ENCODE measurements at places on chromosomes 1 and 21.

GRCh38 chr1:143735764-143736461 lies 235.9 kb downstream of the FAM72C start:
- no peak for DNase-seq

DNA sequence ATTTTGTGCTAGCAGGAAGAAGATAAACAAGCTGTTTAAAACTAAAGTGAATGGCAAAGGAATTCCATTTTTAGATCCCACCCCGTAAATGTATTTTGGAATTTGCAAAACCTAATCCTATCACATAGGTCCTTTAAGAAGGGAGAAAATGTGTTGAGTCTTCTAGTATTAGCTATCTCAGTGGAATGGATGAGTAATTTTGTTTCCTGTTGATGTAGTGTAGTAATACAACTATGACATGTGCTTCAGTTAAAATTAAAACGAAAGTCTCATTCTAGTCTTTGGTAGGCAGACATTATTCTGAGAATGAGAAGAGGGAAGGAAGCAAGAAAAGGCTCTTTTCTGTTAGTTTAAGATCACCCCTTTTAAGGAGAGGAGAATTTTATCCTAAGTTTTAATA lies 265.9 kb upstream of the C1orf105 start:
- DNase-seq: no peak

DNA sequence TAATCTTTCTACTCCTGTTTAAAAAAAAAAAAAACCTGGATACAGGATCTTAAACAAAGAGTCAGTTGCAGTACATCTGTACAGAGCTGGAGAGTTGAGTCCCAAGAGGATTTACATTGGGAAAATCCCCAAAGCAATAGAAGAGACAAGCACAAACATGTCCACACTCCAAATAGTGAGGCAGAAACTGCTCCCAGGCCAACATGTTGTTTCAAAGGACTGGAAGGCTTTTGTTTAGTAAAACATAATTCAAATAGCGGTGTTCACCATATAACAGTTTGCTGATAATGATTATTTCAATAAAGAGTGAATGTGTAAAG lies 425.4 kb downstream of the ADGRL2 start:
- DNase-seq: no peak

DNA sequence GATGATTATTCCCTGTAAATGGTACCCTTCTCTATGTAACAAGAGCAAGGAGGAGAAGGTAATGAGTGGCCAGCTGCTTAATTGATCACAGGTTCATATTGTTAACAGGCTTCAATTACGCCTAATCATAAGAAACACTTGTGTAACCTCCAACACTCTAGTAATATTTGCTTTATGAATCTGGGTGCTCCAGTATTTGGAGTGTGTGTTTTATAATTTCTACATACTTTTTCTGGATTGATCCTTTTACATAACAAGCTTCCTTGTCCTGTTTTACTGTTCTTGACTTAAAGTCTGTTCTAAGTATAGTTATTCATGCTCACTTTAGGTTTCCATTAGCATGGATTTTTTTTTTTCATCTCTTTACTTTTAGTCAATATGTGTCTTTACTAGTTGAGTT lies 984.2 kb downstream of the AMY1C start:
- DNase-seq: no peak

DNA sequence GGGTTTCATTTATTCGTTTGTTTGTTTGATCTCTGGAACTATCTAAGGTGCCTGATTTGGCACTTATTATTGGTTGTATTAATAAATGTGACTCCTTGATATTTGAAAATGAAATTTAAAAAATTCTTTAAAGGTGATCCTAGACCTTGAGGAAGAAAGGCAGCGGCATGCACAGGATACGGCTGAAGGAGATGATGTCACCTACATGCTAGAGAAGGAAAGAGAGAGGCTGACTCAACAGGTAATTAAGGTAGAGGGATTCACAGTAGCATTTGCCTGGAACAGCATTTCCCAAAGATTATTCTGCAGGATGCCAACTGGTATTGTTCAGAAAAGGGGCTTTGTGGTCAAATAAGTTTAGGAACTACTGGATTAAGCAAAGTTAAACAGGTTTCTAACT lies 54.4 kb upstream of the WNT2B start:
- no peak for DNase-seq

GRCh38 chr1:9240914-9241820 lies 6.6 kb downstream of the H6PD start:
- DNase-seq: no peak

DNA sequence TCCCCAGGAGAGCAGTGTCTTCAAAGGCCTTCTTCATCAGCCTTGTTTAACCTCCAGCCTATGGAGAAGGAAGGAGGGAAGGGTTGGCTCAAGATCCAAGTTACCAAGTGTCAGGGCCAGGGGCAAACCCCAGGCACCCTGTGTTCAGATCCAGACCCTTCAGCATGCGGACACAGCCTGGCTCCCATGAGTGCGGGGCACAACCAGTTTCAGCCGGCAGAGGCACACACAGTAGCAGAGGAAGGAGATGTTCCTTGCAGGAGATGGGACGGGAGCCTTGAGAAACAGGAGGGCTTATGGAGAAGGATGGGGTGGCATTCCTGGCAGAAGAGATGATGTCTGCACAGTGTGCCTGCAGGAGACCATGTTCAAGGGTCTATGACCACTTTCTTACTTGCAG lies 161.7 kb upstream of the EDN2 start:
- no peak for DNase-seq

GRCh38 chr1:43651902-43652301 lies 2.0 kb downstream of the KDM4A start:
- DNase-seq: no peak

DNA sequence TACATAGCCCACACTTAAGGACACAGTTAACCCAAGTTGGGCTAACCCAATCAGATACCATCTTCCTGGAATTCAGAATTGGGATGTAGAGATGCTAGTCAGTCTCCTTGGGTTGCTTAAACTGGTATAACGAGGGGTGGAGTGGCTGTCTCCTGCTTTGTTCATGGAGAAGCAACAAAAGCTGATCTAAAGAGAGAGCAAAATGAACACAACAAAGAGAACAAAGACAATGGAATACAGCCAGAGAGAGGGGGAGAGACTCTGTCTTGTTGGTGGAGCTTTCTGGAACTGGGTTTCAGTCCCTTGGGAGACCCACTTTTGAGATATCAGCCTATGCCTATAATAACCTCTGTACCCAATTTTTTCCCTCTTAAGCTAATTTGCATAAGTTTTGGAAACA lies 138.1 kb downstream of the ATG4C start:
- DNase-seq: no peak

GRCh38 chr21:39924577-39925308 lies 57.5 kb downstream of the PCP4 start:
- no peak for DNase-seq

DNA sequence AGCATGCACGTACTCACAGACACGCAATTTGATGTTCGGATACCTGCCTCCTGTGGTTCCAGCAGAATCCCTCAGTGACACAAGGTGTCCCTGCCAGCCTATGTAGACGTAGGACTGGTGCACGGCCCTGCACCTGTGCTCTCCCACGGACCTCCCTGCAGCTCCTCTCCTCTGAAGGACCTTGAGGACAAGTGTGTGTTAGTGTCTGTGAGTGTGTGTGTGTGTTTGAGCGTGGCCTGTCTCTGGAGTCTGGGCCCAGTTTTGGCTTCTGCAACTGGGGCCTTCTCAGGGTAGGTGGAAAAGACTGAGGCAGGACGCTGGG lies 22.5 kb upstream of the DMBX1 start:
- no peak for DNase-seq

- no peak for DNase-seq
Measured at GRCh38 chr1:109523706-109524105, 14.2 kb upstream of the AMIGO1 start.

DNA sequence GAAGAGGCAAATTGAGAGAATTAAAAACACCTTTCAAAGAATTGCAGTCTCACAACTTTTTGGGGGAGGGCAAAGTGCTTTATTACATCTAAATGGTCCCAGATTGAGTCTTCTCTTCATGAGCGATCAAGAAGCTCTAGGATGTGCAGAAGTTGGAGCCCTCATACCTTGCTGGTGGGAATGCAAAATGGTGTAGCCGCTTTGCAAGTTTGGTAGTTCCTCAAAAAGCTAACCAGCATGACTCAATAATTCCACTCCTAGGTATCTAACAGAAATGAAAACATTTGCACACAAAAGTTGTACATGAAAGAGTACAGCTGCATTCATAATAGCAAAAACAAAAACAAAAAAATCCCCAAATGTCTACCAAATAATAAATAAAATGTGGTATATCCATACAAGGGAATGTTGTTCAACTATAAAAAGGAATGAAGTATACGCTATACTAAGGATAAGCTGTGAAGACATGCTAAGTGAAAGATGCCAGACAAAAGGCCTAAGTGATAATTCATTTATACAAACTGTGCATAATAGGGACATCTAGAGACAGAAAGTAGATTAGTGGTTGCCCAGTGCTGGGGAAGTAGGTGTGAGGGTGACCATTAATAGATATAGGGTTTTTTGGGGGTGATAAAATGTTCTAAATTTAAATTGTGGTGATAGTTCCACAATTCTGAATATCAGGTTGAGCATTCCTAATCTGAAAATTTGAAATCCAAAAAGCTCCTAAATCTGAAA lies 55.2 kb downstream of the SELENOF start:
- DNase-seq: no peak

- DNase-seq: no peak
Measured at GRCh38 chr1:68379085-68379478, 70.7 kb downstream of the RPE65 start.

DNA sequence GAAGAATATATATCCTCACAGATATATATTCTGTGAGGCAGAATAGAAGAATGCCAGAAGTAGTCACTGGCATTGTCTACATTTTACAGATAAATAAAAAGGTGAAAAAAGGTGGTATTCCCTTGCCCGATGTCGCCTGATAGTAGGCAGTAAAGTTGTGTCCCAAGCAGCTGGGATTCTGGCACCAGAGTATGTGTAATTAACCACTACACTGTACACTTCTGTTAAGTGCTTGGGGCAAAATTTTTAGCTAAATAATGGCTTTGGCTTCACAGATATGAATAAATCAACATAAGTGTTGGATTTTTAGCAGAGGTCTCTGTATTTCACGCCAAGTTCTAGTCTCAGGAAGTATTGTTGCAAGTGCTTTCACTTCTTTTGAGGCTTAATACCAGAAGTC lies 13.3 kb upstream of the CASQ2 start:
- DNase-seq: no peak

GRCh38 chr1:90067194-90067931 lies 72.5 kb downstream of the ZNF326 start:
- no peak for DNase-seq

DNA sequence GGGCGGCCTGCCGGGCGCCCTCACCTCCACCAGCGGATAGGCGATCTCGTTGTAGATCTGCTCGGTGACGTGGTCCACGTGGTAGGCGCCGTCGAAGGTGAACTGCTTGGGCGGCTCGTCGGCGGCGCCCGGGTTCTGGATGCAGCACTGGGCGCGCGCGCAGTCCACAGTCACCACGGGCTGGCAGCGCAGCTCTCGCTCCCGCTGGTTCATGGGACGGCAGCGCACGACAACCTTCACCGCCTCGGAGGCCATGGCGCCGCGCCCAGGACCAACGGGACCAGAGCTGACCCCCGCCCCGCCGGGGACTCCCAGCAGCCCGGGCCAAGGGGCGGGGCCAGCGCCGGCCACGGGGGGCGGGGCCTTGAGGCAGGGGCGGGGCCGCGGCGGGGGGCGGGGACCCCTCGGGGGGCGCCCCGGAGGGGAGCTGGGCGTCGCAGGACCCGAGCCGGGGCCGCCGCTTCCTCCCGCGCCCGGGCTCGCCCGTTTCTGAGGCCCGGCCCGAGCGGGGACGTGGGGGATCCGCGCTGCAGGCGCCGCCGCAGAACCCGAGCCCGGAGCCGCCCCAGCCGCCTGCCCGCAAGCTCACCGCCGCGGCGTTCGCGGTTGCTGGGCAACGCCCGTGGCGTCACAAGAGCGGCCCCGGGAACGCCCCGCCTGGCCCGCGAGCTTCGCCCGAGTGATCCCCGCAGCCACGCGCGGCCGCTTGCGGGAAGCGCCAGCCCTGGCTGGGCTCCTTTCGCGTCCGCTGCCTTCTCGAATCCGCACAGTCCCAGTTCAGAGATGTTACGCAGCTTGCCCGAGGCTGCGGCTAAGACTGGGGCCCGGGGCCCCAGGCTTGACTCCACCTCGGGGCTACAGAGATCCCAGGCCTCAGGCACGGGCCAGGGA lies at the start of gene KIF17:
KIF17 (minus strand) TSS at position 556 of the 891 bp plus-strand sequence; CDS start at position 255, 301 bp downstream.
- peak; percentile 79 for DNase-seq

DNA sequence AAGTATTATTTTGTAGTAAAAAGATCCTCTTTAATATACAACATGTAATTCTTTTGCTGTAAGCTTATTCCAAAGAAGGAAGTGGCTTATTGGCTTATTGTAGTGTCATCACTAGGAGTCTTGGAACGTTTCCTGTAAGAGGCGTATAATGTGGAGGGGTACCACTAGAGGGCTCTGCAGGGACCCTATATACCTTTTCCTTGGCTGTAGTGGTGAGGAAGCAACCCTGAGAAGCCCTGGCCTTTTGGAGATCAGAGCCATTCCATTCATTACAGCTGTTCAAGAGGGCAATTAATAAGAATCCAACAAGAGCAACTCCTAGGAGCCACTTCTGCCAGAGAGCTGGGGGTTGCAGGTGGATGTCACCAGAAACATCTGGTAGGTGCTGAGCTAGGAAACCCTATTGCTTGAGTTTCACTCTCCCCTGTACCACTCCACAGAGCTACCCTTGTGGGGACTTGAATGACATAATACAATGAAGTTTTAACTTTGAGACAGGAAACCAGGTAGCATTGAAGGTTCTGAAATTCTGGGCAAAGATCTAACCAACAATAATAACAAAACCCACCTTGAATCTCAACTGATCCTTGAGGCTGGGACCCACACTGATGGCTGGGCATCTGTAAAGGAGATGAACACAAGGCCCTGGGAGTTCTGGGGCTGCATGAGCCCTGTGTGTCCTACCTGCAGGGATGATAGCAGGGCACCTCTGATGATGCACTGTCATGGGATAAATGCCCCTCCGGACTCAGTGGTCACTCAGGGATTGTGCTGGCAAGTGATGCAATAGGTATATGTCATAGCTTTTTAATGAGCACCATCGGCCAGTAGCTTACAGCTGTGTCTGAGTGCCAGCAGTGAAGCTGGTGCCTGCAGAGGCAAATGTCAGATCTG lies 160.2 kb upstream of the COA6 start:
- DNase-seq: peak; percentile 51

DNA sequence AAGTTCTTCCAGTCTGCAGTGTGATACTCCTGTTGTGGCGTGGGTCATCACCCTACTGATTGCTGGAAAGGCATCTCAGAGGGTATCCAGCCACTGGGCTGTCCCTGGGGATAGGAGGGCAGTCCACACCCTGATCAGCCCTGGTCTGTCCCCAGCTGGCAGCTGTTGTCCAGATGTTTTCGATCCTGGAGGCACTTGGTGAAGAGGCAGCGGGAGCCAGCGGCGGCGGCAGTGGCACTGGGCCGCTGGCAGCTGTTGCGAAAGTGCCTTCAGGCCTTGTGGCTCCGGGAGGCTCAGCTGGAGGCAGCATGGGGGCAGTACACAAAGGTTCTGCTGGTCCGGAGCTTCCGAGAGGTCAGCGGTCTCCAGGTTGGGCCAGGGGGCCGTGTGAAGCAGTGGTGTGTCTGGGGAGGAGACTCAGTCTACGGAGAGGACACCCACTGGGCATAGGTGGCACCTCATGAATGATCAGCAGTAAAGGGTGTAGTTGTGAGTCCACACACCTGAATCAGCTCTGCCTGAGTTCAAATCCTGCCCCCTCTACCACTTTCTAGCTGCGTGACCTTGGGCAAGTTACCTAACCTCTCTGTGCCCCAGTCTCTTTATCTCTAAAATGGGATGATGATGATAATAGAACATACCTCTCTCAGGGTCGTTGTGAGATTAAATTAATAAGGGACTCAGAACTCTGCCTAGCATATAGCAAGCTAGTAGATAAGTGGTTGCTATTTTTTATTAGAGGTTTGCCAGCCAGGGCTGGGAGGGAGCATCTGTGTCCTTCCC lies 6.1 kb downstream of the C1orf167 start:
- no peak for DNase-seq

Measured in CD4-positive, alpha-beta T cell treated with Interleukin-6 for 4 hours (primary cell).